ENCODE measurements at places on chromosomes 5 and 9. TPM values are rescaled to one million over a fixed set of nuclear protein-coding genes. Genes with fewer than 3 reads are reported as not detected.

ORM2 gene
- not detected for total RNA-seq

SLIT3 gene
- total RNA-seq = under 0.01 TPM

SV2C gene
- total RNA-seq = under 0.01 TPM

DMRT3 gene
- not detected for total RNA-seq

TXNDC8 gene
- not detected for total RNA-seq

UBQLN1 gene
- 98.8 TPM for total RNA-seq

PDLIM4 gene
- total RNA-seq = 26.7 TPM

LHX6 gene
- 1.9 TPM for total RNA-seq

All from dermis microvascular lymphatic vessel endothelial cell (primary cell).